Activated T-cell treated with anti-CD3 and anti-CD28 coated beads for 48 hours (primary cell): ENCODE measurements at places on chromosomes 7 and 10.

DNA sequence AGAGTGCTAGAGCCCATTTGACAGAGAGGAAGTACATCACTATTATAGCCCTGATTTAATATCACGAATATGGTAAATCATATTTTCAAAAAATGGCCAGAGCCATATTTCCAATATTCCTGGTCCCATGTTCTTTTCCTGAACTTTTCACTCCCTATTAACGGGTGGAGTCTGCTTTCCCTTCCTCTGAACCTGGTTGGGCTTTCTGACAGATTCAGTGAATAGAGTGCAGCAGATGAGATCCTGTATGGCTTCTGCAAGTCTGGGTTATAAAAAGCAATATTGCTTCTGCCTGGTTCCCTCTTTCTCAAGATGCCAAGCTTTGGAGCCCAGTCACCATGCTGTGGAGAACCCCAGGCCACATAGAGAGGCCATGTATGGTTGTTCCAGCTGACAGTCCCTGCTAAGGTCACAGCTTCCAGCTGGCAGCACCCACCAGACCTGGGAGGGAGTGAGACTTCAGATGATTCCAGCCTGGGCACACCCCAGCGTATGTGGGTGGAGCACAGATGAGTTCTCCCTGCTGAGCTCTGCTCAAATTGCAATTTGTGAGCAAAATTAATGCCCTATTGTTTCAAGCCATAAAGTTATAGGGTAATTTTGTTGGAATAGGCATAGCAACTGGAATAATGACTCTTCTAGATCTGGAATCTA is 17.9 kb upstream of the CHCHD3 start:
- DNase-seq = no peak

- no peak for DNase-seq
Measured at GRCh38 chr7:134875867-134876266, 96.4 kb downstream of the CALD1 start.

GRCh38 chr10:9158675-9159074 is 1104.2 kb downstream of the GATA3 start:
- DNase-seq = no peak

- DNase-seq = no peak
Measured at GRCh38 chr10:78165172-78165571, 131.5 kb downstream of the RPS24 start.

DNA sequence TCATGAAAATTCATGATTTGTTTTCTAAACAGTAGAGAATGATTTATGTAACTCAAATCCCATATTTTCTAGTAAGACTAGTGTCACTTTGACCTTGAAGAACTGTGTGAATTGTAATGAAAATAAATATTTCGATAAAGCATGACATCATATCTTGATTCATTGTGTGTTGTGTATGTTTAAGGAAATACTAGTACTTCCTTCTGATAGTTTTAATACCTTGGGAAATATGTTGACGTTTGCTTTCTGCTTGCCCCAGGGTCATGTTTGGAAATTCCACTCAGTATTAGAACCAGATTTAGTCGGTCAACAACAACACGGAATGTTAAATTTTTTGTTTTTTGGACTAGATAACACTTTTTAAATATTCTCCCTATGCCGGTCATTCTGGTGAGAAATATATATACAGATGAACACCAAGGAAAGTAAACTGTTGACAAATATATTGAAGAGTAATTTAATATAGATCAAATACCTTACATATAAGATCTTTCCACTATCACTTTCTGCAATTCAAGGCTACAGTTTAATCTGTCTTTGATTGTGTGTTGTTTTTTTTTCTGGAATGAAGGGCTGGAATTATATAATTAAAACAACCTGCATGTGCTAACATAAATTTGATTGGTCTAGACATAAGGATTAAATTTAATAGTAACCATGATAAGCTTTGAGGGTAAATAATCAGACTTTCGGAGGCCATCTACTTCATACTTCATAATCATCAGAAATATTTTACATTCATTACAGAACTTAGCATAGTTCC is 126.2 kb downstream of the MDFIC start:
- no peak for DNase-seq

DNA sequence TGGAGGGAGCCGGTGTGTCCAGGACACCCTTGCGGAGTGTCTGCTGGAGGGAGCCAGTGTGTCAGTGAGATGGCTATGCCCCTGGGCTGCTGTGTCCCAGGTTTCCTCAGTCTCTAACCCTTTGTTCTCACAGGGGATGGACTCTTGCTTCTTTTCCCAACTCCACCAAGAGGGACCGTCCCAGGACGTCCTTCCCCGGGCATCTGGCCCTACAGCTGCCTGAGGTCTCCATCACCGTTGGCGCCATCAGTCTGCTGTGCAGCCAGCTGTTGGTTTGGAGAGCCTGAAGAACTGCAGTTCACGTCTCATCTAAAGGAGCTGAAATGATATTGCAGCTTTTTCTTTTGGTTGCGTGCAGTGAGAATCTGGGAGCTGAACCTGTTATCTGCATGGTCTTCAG is 136.2 kb downstream of the VIPR2 start:
- DNase-seq = no peak

GRCh38 chr10:4191354-4191753 is 406.3 kb upstream of the KLF6 start:
- DNase-seq = no peak

- DNase-seq = peak; percentile 30
Measured at GRCh38 chr10:88270871-88271713, 312.0 kb downstream of the RNLS start.

DNA sequence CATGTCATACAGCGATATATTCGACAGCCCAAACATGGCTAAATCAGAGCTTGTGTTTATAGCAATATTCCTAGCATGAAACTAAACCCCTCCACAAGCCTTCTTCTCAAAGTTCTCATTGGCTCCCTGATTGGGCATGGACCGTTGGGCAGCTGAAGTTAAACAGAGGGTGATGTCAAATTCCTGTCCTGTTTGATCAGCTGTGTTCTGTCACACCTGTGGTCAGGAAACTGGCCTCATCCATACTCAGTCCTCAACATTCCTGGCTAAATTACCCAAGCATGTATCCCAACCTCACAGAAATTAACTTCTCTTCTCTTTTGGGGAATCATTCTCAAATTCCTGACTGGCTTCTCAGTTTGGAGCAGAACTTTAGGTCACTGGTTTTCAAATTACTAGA is 107.9 kb downstream of the ODAD2 start:
- DNase-seq = no peak

GRCh38 chr10:110840225-110840922 is 31.4 kb upstream of the PDCD4 start:
- DNase-seq = no peak

- no peak for DNase-seq
Measured at GRCh38 chr10:121501796-121502195, 96.4 kb downstream of the FGFR2 start.

- no peak for DNase-seq
Measured at GRCh38 chr10:66321723-66322665, 603.8 kb upstream of the LRRTM3 start.

- DNase-seq = peak; percentile 34
Measured at GRCh38 chr7:143408686-143409561, at the start of gene EPHA1. EPHA1 (minus strand) TSS chr7:143408856; CDS start chr7:143408805, 51 bp downstream.

GRCh38 chr7:50190776-50191175 is 97.7 kb upstream of the ZPBP start:
- no peak for DNase-seq

- no peak for DNase-seq
Measured at GRCh38 chr7:140197218-140197890, 20.6 kb upstream of the KDM7A start.

DNA sequence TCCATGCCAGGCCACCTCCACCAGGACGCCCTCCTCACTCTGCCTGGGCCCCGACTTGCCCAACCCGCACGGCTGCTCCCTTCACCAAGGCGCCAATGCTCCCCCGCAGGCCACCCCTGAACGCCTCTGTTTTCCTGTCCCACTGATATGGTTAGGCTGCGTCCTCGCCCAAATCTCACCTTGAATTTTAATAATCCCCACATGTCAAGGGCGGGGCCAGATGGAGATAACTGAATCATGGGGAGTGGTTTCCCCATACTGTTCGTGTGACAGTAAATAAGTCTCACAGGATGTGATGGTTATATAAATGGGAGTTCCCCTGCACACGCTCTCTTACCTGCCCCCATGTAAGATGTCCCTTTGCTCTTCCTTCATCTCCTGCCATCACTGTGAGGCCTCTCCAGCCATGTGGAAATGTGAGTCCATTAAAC is 29.8 kb downstream of the RSU1 start:
- peak; percentile 42 for DNase-seq

- no peak for DNase-seq
Measured at GRCh38 chr7:16762177-16762576, 8.6 kb downstream of the TSPAN13 start.

DNA sequence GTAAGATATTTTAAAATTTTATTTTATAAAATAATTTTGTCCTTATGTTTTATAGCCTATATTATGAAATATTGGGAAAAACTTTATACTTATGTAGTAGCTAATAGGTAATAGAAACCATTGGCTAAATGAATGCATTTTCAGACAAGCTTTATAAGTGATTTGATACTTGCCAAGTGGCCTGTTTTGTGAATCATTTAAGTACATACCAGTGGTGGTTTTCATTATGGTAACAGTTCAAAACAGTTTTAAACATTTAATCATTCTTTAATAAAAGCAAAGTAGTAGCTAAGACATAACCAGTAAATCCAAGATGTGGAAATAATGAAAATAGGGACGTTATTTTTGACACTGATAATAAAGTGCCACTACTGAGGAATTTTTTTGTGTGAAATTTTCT is 182.2 kb downstream of the PHF14 start:
- no peak for DNase-seq

- no peak for DNase-seq
Measured at GRCh38 chr10:44379907-44380306, 5.0 kb downstream of the CXCL12 start.

- no peak for DNase-seq
Measured at GRCh38 chr7:66187905-66188304, 17.2 kb upstream of the TPST1 start.

DNA sequence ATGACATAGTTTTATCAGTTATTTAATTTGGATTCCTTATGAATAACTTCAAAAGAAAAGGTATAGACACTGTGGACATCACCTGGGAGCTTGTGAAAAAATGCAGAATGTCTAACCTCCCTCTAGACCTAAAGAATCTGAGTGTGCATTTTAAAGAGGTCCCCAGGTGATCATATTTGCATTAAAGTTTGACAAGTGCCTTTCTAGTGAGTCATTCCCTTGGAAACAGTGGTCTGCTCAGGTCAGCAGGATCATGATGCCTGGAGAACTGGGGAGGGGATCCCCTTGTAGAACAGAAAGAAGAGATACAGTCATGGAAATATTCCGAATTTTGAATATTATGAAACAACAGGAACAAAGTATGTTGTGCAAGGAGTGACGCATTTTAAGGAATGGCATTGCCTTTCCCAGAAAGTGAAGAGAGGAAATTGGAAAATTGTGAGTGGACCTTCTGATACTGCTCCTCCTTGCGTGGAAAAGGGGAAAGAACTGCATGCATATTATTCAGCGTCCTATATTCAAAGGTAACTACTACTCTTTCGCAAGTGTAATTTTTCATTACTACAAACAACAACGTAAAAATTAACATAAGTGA is 4.6 kb downstream of the STEAP2 start:
- DNase-seq = no peak

DNA sequence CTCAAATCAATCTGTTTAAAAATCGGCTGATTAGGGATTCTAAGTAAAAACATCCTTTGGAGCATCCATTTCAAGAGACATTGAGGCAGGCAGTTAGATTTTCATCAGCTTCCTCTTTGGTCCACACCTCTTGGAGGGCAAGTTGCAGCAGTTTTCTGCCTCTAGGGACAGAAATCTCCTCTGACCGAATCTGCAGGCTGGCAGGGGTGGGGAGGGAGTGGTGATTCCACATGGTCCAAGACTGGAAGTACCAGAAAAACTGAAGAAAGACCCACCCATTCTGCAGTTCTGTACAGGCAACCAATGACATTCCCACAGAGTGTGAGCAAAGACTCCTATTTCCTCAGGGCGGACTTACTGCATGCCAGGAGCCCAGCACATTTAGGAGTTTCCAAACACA is 29.0 kb downstream of the FGFBP3 start:
- DNase-seq = no peak

DNA sequence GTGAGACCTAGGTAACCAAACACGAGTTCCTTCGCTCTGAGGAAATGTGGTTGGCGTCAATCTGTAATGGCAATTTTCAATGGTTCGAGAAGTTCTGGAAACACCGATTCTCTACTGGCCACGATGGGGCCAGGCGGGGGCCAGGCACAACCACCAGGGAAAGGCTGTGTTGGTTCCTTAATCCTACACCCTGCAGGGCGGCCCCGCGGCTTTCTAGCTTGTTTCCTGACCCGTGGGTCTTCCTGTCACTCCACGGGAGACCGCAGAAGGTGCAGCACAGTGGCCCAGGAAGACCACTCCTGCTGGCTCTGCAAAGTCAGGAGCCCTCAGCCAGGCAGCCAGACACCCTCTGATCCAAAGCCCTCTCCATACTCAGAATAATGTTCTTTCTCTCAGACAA is 113.4 kb downstream of the FGFR2 start:
- no peak for DNase-seq

- no peak for DNase-seq
Measured at GRCh38 chr10:1316121-1316808, 260.1 kb downstream of the WDR37 start.

GRCh38 chr7:149161241-149161848 is 14.1 kb downstream of the ZNF398 start:
- no peak for DNase-seq

DNA sequence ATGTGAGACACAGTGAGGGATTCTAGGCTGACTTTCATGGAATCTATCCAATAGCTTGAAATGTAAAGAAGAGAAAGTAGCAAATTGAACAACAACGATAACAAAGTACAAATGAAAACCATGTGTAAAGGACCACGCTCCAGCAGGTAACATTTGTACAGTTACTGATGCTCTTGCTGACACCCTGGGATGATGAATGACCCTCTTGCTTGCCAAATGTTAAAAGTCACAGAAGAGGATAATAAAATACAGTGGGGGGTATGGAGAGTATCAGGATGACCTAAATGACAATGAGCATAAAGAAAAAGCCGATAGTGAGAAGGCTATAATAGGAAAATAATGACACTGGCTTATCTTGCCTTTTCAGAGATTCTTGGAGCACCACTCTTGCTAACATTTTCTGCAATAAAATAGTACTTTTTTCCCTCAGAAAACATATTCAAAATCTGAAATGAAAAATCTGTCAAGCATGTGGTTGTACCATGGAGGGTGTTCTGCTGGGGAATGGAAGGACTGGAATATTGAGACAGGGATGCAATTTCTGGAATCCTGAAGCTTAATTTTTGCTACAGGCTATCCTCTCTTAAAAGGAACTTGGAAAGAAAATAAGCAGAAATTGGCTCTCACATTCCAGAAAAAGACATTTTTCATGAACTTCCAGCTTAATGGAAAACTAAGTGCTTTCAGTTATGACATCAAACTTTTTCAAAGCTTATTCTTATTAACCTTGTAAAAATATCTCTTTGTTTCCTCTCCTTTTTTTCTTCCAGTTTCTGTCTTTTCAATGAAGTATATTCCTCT is 303.2 kb upstream of the GHITM start:
- no peak for DNase-seq

DNA sequence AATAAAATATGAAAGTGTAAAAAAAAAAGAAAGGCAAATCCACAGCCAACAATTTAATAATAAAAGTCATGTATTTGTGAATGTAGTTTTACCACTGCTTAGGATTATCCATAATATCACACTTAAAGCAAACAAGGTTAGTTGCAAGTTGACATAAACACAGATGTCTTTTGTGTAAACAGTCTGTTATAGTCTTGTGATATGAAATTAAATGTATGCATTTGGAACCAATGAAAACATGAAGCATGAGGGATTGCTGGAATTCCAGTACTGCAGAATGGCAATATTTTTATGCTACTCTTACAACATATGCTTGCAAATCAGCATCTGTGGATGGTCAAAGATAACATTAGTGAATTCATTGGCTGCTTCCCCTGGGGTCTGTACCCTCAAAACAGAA is 148.1 kb downstream of the DNAJB9 start:
- no peak for DNase-seq
